ENCODE measurements at places on chromosomes 3 and 15.

- ATAC-seq, result peak; percentile 17
Observed at GRCh38 chr15:85620690-85621049, 174.1 kb downstream of the KLHL25 start.

- ATAC-seq, result peak; percentile 45
Observed at GRCh38 chr3:100709842-100710260, 557 bp downstream of the TFG start.

DNA sequence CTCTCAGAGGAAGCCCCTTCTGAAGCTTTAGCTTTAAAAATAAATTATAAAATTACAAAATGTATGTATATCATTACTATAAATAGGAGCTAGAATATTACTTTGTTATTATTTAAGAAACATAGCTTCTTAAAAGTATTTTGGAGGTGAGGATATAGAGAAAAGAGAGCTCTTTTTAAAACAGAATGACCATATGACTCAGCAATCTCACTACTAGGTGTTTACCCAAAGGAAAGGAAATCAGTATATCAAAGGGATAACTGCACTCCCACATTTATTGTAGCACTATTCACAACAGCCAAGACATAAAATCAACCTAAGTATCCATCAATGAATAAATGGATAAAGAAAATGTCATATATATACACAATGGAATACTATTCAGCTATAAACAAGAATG lies 119.6 kb downstream of the DMXL2 start:
- no peak for ATAC-seq

DNA sequence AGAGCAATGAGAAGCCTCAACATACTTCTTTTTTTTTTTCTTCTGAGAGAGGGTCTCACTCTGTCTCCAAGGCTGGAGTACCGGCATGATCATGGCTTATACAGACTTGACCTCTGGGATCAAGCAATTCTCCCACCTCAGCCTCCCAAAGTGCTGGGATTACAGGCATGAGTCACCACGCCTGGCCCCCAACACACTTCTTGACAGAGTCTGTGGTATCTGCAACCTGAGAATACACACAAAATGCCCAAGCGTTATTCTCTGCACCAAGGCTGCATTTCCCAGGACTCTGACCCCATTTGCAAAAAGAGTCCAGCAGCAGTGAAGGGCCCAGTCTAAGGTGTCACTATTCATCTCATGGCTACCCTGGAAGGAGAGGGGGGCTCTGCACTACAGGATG lies 42.7 kb upstream of the BLM start:
- ATAC-seq, result peak; percentile 79

DNA sequence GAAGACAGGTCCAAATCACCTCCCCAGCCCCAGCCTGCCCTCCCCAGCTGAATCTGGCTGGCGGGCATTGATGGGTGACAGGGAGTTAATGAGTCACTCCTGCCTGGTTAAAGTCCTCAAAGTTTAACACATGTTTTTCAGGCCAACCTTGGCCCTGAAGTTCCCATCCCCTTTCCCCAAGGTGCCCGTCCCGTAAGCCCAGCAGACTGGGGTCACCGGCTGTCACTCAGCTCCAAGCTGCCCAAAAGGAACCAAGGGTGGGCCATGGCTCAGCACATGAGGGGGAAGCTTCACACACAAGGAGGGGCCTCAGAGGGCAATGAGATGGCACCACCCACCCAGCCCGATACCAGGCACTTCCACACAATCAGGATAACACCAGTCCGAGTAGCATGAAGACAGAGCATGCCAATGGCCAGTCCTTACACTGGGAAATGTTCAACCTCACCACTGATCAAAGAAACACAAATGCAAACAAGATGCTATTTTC lies 10.2 kb upstream of the KLF15 start:
- no peak for ATAC-seq

DNA sequence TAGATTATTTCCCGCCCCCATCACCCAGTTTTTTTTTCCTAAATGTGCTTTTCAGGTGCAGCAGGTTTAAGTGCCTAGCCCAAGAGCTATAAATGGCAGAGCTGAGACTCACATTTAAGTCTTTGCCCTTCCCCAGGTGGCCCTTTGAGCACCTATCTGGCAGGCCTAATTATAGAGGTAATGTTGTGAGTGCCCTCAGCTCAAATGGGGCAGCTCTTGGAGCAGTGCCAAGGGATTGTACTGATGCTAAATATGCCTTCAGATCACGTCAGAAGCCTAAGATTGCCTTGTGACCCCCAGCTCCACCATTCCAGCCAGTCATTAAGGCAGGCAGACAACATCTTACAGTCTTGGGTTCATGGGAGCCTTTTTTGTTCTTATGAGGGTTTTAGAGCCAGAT lies 159.5 kb downstream of the RPLP1 start:
- no peak for ATAC-seq

- ATAC-seq, result no peak
Observed at GRCh38 chr3:172182797-172183196, 143.4 kb downstream of the FNDC3B start.

DNA sequence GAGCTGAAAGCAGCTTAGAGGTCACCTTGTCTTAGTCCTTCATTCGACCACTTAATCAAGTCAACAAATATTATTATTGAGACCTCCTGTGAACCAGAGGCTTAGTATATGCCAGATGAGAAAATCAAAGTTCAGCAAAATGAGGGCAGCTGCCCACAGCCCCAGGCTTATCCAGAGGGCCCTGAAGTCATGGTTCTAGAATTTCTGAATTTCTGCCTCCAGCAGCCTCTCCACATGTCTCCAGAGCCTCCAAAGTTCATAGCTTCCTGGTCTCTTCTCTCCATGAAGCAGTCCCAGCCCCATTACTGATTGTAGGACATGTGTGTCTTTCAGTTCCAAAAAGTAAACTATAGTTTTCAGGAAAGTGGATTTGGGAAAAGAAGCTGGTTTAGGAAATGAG lies 96.9 kb upstream of the TSC22D2 start:
- no peak for ATAC-seq

GRCh38 chr3:155110022-155110421 lies 29.9 kb downstream of the MME start:
- no peak for ATAC-seq

DNA sequence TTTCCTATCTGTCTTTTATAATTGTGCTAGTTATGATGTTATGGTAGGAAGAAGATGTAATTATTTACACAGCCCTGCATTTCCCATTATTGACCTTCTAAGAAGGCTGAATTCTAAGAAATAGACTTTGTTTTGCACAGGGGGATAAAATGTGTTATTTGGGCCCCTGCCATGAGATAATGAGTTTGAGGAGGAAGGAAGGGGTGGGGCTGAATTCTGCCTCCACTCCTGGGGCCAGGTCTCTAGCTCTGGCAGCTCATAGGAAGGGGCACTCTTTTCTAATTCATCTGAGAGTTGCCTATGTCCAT lies 69.2 kb upstream of the GOLGA8B start:
- ATAC-seq, result no peak

DNA sequence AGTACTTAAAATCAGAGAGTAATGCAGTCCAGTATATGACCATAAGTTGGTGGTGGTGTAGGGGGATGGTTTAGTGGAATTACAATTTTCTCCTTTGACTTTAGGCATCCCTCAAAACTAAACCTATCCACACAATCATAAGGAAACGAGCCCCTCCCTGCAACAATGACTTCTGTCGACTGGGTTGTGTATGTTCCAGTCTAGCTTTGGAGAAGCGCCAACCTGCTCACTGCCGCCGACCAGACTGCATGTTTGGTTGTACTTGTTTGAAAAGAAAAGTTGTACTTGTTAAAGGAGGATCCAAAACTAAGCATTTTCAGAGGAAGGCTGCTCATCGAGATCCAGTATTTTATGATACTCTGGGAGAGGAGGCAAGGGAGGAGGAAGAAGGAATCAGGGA lies 52.8 kb downstream of the MGA start:
- ATAC-seq, result no peak

DNA sequence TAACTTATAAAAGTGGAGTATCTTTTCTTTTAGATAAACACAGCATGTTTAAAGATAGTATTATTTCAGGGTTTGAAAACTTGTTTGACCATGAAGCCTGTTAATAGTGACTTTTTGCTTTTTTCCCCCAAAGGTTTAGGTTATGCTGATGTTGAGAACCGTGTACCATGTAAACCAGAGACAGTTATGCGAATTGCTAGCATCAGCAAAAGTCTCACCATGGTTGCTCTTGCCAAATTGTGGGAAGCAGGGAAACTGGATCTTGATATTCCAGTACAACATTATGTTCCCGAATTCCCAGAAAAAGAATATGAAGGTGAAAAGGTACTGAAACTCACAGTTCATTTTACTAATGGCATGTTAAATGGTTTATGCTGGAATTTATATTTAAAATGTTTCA lies 5.1 kb downstream of the LACTB start:
- no peak for ATAC-seq

DNA sequence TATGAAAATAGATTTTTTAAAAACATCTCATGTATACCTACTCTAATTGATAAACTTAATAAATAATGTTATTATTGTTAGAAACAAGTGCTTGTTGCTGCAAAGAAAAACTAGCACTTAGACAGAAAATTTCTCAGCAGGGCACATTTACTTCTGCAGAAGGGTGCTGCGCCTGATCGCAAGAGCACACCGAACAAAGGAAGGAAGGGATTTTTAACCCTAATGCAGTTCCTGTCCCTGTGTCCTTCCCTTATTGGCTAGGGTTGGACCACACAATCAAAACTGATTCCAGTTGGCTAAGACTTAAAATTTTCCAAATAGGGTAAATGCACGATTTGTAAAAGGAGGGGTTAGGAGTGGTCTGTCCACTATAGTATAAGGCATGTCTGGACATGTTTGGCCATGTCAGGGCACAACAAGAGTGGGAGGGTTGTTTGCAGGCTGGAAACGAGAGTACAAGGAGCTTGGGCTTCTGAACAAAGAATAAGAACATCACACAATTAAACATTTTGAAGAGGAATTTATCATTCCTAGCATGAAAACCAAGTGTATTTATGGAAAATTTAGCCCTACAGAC lies 4.7 kb downstream of the DTWD1 start:
- no peak for ATAC-seq

GRCh38 chr3:133547432-133548041 lies 25.9 kb upstream of the CDV3 start:
- ATAC-seq, result peak; percentile 87

- ATAC-seq, result no peak
Observed at GRCh38 chr3:23830869-23831484, 25.2 kb downstream of the UBE2E1 start.

- no peak for ATAC-seq
Observed at GRCh38 chr3:77871436-77871835, 831.5 kb downstream of the ROBO2 start.

DNA sequence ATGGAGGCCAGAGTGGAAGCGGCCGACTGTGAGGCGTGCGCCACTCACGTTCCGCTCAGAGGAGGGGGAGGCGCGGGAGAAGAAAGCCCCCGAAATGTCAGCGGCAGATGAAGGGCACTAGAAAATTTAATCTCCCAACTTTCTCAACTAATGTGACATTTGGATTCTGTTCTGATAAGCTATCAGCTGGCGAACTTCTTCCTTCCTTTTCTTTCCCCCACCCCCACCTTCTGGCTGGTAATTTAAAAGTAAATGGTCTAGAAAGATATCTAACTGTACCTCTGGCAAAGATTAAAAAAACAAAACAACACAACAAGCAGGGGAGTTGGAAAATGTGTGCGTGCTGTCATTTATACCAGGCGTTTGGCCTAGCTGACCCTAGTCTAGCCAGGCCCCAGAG lies 26.4 kb upstream of the TMEM115 start:
- no peak for ATAC-seq

- ATAC-seq, result no peak
Observed at GRCh38 chr3:33722191-33722590, 4.1 kb upstream of the CLASP2 start.

DNA sequence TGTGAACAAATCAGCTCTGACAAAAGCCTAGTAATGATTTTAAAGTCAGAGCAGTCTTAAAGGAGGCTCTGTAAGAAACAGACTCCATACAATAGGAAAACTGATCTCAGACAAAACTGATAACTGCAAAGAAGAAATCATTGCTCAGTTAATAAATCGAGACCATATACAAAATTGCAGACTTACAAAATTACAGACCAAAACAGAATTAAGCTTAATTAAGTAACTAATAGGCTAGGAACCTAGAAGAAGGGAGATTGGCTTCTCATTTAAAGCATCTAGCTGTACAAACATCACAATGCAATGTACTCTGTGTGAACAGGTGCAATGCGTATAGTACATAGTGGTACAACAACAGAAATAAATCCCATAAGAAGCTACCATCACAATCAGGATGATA lies 46.3 kb downstream of the ZBTB20 start:
- ATAC-seq, result peak; percentile 37

GRCh38 chr3:60912876-60913275 lies 338.4 kb downstream of the FHIT start:
- ATAC-seq, result no peak

- ATAC-seq, result peak; percentile 96
Observed at GRCh38 chr3:5194801-5195509, 7.4 kb downstream of the EDEM1 start.

DNA sequence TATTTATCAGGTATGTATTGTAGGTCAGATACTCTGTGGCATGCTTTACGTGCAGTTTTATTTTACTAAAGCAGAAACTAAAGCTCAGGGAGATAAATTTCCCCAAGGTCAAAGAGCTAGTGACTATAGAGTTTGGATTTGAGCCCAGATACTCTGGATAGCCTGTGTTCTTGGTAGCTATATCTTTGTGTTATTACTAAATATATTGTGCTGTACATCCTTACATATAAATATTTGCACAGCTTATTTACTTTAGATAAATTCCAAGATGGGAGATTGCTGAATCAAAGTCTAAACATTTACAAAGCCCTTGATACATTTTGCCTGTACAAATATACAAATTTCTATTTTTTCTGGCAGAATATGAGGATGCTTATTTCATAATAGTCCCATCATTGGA lies 660.9 kb upstream of the NAALADL2 start:
- no peak for ATAC-seq

DNA sequence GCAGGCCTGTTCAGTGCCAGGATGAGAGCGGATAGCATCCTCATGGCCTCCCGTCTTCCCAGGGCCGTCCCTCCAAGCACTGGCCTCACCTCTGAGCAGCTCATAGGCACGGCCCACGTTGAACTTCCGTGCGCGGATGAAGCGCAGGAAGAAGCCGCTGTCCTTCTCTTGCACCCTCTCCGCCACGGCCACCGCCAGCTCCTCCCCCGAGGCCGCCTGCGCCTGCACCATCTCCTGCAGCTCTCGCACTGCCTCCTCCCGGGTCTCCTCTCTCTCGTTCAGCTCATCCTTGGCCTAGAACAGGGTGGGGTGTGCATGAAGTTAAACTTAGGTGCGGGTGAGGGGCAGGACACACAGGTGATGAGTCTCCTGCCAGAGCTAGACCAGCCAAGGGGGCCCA lies 4.3 kb downstream of the RLBP1 start:
- no peak for ATAC-seq

- no peak for ATAC-seq
Observed at GRCh38 chr3:169034401-169034800, 629.1 kb downstream of the MECOM start.

GRCh38 chr15:68375191-68375631 lies 56.8 kb downstream of the ITGA11 start:
- ATAC-seq, result no peak

- ATAC-seq, result no peak
Observed at GRCh38 chr15:42107473-42107872, 13.1 kb upstream of the PLA2G4D start.

DNA sequence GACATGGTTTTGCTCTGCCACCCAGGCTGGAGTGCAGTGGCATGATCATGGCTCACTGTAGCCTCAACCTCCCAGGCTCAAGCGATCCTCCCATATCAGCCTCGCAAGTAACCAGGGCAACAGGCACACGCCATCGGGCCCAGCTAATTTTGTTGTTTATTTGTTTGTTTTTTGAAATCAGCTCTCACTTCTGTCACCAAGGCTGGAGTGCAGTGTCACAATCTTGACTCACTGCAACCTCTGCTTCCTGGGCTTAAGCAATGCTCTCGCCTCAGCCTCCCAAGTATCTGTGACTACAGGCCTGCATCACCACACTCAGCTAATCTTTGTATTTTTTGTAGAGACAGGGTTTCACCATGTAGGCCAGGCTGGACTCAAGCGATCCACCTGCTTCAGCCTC lies 26.3 kb upstream of the PLCH1 start:
- no peak for ATAC-seq
